Amniotic stem cell (primary cell): ENCODE measurements at places on chromosomes 7 and 10.

DNA sequence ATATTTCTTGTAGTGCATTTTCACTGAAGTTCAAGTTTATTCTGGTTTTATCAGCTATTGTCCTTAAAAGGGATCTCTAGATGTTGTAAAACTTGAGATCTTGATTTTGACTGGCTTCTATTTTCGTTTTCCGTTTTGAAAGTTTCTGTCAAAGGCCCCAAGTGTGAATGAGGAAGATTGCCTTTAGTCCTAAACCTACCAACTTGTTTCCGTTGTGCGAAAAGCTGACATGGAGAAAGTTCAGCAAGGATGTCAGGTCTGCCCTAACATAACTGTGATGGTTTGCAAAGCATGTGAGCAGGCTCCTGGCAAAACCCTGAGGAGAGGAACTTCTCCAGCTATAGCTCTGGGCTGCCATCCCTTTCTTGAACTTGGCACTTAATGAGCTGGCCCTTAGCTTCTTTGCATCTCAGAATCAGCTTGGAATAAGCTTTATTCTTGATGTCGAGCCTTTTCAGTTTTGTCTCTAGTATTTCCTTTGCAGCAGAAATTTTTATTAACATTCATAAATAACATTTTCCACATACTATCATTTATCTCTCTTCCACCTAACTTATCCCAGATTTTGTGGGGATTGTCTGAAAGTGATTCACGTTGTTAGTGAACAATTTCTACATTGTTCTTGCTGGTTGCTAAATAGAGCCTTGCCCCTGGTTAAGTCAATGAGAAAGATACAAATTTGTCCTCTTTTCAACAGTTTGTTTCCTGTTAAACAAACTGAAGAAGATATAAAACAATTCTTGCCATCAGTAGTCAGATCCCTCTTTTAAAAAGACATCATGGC lies 559.4 kb downstream of the SUGCT start:
- no peak for DNase-seq

DNA sequence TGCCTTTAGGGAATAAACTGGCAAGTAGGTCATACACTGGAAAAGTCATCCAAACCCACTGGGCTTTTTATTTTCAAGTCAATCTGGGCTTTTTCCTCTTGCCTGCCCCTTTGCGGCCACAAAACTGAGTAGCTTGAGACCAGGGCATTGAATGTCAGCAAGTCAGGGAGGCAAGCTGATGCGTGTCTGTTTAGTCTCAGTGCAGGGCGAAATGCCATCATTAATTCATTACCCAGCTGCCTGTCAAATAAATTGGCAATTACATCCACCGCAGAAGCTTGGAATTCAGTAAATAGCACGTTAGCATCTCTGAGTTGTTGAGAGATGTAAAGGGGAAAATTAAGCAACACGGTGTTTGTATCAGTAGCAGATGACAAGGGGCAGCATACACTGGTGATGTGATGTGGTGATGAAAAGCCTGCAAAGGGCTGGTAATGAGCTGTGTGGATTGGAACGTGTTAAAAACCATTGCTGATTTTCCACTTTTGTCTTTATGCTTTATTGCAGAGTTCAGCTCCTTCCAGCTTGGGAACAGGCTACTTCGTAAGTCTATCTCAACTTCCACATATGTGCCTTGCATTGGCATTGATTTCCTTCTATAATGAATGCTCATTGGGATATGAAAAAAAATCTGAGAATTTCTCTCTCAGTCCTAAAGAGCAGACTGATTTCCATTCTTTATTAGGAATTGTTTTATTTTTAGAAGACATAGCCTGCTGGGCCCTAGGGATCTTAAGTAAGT lies 535.9 kb downstream of the AUTS2 start:
- no peak for DNase-seq

DNA sequence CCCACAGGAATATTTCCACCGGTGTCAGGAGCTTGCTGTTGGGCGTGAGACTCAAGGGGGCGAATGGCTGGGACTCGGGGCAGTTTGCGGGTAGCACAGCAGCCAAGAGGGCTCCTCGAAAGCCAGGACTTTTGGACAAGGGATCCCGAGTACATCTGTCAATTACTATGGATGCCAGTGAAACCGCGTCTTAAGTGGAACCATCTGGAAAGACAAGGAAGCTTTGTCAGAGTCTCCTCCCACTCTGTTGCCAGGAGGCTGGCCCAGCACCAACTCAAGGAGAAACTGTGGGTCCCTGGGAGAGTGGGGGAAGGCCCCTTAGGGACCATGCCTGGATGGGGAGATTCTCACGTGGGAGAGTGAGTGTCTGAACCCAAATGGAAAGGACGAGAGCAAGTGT lies 57.1 kb downstream of the C10orf143 start:
- DNase-seq: peak; percentile 47

DNA sequence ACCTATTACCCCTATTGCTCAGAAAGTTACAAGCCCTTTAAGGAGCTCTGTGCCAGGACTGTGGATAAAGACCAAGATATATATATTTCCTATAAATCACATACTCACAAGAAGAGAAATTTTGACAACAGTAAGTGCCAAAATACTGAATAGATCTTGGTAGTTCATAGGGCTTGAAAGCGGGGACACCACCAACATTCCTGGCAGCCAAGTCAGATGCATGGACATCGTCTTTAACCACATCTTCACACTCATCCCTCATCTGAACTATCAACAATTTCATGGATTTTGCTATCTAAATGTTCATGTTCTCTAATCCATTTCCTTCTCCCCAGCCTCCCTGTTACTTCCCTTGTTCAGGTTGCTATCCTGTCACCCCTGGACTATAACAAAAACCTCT lies 67.5 kb upstream of the LRRC17 start:
- no peak for DNase-seq

GRCh38 chr10:113619401-113619800 lies 44.4 kb downstream of the NRAP start:
- DNase-seq: no peak

DNA sequence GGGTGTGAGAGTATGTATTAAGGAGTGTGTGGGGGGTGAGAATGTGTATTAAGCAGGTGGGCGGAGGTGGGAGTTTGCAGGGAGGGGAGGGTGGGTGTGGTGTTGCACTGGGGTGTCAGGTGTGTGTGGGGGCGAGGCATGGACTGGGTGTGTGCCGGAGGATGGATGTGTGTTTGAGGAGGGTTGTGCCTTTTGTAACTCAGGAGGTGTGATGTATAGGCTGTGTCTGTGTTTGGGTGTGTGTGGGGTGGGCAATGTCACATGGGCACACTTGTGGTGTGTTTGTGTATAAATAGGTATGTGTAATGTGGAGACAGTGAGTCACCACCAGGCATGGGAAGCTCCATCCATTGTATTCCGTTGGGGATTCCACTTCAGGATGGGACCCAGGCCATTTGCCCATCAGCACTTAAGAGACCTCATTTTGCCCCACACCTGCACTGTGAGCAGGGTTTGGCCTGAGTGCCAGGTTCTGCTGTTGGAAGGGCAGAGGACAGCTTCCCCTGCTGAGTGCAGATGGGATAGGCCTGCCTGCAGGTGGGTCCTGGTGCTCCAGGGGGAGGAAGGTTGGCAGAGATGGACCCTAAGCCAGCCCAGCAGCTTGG lies 5.8 kb downstream of the UNC5B start:
- DNase-seq: no peak

GRCh38 chr7:154304740-154305700 lies 252.8 kb downstream of the DPP6 start:
- no peak for DNase-seq

- peak; percentile 58 for DNase-seq
These were observed 235.1 kb upstream of the MEOX2 start for GRCh38 chr7:15921576-15921975.

- DNase-seq: no peak
These were observed 46.2 kb downstream of the WDR11 start for GRCh38 chr10:120897343-120897742.

DNA sequence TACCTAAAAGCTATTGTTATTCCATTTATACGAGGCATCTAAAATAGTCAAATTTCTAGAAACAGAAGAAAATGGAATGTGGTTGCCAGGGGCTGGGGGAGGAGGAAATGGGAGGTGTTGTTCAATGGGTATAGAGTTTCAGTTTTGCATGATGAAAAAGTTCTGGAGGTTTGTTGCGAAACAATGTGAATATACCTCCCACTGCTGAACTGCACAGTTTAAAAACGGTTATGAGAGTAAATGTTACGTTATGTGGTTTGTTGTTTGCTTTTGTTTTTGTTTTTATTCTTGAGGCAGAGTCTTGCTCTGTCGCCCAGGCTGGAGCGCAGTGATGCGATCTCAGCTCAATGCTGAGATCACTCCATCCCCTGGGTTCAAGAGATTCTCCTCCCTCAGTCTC lies 64.9 kb upstream of the NRBF2 start:
- no peak for DNase-seq

DNA sequence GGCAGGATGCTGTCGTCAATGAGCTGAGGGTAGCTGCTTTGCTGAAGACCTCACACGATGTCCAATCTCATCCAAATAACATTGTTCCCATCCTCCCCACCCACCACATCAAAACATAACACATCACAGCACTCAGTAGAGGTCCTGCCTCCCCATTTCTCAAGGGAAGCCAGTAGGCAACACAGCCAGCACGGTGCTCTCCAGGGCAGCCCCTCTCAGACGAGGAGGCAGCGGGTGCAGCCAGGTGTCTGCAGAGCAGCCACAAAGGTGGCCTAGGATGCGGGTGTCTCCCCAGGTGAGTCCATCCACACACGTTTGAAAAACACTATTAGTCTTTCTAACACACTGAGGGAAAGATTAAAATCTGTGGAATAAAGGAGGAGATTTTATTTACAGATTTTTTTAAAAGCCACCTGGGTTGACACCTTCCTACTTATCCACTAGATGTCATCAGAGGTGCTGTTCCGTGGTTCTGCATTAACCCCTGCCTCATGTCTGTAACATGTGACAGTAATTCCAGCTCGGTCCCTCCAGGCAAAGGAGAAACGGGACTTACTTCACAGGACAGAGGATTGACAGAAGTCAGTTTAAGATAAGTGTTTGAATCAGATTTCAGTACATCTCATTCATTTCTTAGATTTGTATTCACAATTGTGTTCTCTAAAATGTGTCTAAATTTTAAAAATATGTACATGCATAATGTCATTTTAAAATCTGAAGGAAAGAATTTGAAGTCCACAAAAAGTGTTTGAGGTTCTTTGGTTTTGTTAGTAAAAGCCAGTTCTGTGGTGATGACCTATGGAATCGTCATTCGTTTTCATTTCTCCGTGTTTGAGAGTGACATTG lies 68.0 kb downstream of the LANCL2 start:
- no peak for DNase-seq

DNA sequence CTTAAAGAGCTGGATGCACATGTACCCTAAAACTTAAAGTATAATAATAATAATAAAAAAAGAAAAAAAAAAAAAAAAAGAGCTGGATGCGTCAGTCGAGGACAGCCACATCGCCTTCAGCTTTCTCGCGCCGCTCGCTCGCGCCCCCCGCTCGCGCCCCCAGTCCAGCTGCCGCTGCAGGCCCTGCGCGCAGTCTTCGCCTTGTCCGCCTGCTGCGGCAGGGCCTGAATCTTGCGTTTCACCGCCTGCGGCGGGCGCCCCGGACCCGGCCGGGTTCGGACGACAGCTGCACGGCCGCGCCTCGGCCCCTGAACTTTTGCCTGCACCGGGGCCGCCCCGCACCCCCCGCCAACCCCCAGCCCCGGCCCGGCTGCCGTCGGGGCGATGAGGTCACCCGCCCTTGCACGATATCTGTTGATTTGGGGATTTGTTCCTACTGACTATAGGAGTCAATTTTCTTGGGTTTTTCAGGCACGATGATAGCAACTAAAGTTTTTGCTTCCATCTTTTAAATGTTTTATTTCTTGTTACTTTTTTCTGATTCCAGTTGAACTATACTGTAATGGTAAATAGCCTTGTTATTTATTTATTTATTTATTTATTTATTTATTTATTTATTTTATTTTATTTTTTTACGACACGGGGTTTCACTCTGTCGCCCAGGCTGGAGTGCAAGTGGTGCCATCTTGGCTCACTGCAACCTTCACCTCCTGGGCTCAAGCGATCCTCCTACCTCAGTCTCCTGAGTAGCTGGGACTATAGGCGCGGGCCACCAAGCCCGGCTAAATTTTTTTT lies 33.5 kb upstream of the CPN1 start:
- no peak for DNase-seq

DNA sequence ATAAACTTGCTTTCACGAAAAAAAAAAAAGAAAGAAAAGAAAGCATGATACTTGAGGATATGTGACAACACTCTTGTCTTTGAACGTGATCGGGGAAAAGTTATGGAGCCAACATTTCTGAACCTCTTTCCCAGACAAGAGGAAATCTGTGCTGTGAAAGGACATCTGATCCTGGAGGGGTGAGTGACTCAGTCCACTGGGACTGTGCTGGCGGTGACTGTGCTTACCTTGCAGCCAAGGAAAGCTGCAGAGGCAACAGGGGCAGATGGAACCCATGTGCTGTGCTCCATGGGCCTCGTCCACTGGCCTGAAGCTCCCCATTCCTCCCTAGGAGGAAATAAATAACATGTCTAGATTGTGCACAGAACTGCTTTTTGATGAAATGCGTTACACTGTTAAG lies 116.5 kb upstream of the RAB11FIP2 start:
- DNase-seq: no peak

- DNase-seq: no peak
These were observed 20.8 kb upstream of the PTF1A start for GRCh38 chr10:23171232-23171876.

DNA sequence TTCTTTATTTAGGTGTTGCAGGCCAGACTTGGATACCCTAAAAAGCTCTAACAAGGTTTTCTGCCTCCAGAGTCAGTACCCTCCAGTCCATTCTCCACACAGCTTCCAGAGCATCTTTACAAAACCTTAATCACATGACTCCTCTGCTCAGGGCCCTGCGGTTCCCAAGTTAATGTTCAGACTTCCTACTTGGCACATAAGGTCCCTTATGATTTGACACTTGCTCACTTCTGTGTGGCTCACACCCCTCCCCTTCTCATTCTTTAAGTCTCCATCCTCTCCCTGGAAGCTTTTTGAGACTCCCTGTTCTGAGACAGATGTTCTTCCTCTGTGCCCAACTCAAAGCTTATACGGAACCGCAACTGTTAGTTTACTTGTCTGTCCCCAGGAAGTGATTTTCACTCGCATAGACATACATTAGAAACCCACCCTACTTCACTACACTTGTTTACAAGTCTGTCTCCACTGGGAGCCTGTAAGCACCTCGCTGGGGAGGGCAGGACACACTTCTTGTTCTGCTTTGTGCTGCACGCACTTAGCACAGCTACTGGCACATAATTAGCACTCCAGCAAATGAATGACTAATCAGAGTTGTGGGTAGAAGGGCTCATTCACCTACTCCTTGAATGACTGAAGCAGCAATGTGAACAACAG lies 154.3 kb upstream of the LAMB4 start:
- no peak for DNase-seq

DNA sequence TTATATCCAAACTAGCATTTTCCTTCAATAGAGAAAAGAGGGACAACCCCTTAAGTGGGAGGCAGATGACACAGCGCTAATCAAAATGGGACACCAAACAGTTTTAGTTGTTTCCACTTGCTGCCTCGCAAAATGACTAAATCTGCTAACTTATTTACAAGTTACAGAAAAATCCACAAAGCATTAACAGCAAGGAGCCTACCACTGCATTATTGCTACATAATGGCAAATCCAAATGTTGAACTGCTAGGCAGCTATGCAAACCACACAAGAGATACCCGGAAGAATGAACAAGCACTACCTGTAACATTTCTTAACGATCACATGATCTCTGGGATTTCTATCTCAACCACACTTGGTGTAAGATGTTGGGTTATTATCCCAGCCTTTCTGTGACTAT lies 96.7 kb downstream of the SFMBT2 start:
- DNase-seq: no peak

- no peak for DNase-seq
These were observed 5.4 kb downstream of the VGF start for GRCh38 chr7:101159696-101160674.

- no peak for DNase-seq
These were observed 145.2 kb downstream of the DNAJB6 start for GRCh38 chr7:157482025-157482424.

- DNase-seq: no peak
These were observed 33.0 kb upstream of the GALNTL5 start for GRCh38 chr7:151923097-151923876.
